ENCODE measurements at places on chromosomes 2 and 18.

DNA sequence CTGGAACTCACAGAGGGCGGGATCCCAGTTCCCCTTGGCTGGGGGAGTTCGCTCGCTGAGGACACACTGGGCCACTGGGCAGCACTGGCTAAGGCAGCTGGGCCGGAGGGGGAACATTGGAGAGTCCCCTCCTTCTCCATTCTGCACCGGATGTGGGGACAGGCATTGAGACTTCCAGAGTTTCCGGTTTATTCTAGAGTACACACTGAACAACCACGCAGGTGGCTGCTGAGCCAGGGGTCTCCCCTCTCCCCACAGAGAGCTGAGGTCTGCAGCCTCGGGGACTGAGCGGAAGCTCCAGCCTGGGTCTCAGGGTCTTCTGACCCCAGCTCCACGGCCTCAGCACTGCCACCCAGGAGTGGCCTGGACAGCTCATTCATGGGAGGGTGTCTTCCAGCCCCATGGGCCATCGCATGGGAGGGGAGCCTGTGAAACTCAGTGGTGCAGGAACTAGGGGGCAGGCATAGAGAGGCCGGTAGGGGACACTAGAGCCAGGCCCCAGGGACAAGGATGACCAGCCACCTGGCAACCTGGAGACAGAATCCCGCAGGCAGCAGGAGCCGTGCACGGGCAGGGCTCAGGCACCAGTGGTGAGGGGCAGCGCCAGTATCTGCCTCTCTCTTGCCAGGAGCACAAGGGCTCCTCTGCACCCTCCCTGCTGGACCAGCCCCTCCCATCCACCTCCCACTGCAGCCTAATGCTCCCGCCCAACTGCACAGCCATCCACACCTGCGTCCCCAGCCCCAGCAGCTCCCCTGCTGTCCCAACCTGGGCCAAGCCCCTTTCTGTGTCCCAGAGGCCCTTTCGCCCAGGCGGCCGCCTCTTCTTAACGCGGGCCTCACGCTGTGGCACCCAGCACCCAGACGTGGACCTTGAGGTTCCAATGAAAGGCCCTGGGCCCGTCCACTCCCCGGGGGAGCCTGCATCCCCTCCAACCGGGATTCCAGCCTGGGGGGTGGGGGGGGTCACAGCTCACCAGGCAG, 45.1 kb upstream of the GPC1 start:
- H3K4me3 ChIP-seq: no peak overlapping the region
- no peak for DNase-seq
- H3K36me3 ChIP-seq: no peaks in the 10 kb centered on the region
- H3K27ac ChIP-seq: no peak overlapping the region
- no peaks in the 10 kb centered on the region for H3K4me1 ChIP-seq

DNA sequence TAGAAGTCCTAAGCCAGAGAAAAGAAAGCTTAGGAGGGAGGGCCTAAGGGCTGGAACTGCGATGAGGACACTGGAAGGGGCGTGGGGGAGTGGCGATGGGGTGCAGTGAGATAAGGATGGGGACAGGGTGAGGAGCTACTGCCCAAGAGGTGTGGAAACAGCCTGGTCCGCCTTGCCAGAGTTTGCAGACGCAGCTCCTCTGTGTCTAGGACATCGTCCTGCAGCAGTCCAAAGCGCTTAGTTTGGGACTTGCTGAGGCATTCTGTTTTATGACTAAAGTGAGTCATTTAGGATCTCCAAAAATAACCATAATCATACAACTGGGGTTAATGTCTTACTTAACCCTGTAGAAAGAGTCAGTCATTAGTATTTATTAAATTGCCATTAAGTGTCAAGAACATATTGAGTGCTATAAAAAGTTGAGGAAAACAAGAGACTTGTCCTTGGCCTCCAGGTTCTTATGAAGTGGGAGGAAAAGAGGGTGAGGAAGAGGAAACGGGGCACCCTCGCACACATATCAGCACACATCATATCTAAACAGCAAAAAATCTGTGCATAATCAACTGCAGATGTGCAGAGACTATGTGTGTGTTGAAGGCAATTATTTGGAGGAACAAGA, 74.8 kb downstream of the CDK15 start:
- peaks cover 72% of the 10 kb centered on the region for H3K27me3 ChIP-seq
- peaks cover 10% of the 10 kb centered on the region for H3K4me1 ChIP-seq
- H3K4me3 ChIP-seq: no peak overlapping the region
- H3K36me3 ChIP-seq: no peaks in the 10 kb centered on the region
- no peak for DNase-seq

DNA sequence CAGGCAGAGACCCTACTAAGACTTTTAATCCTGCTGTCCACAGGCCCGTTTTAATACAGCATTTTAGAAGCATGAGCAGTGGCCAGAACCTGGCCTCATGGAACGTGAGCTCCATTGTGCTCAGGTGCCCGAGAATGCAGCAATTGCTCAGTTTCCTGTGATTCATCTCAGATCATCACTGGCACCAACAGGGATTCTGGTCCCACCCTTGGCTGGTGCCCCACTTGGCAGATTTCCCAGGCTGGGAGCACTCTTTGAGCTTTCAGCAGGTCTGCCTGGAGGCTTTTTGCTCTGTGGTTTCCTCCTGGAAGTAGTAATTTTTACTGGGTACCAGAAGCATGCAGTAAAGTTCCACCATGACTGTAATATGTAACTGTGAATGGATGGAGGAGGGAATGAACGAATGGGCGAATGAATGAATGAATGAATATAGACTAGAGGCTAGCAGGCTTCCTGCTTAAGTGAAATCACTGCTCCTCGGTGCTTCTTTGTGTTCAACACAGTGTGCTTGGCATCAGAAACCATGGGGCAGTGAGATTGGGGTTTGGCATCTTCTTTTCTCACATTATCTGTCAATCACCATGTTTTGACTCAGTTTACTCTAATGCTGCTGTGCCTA, 312.9 kb downstream of the PRKCE start:
- no peaks in the 10 kb centered on the region for H3K36me3 ChIP-seq
- H3K27me3 ChIP-seq: no peaks in the 10 kb centered on the region
- no peak overlapping the region for H3K4me3 ChIP-seq
- H3K27ac ChIP-seq: no peak overlapping the region
- peaks cover 16% of the 10 kb centered on the region for H3K4me1 ChIP-seq

DNA sequence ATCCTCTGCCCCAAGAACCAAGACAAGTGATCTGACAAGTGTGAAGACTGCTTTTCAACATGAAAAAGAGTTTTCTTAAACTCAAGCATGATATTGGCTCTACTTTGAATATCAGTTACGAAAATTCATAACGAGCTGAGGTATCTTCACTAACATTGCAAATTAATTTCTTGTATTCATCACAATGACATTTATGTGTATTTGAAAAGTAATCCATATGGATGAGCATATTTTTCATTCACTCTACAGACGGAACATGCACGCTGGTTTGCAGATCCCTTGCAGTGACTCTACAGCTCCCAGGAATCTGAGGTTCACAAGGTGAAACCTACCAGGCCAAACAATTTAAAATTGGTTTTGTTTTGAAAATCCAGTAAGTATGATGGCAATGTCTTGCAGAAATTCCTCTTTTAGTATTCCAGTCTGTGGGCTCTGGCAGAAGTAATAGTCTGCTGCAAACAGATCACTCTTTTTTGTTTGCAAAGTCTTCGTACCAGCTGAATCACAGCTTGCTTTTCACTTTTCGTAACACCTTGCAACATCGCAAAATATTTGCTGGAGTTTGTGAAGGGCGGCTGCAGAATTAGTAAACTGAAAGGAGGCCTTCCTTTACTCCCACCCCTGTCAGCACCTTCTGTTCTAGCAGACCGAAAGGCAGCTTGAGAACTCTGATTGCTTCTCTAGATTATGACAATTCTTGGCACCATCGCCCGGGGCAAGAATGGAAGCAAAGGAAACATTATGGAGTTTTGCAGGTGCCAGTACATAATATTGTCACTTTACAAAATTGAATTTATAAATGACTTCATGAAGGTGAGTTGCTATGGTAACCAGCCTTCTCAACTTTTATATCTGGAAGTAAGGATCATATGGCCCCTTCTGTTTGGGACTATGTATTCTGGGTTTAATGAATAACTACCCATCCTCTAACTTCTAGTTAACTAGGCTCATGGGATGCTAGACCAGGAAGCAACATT, 168.7 kb downstream of the TMEM247 start:
- no peak overlapping the region for H3K4me3 ChIP-seq
- peaks cover 5% of the 10 kb centered on the region for H3K36me3 ChIP-seq
- H3K27me3 ChIP-seq: no peaks in the 10 kb centered on the region
- no peak for DNase-seq
- no peaks in the 10 kb centered on the region for H3K4me1 ChIP-seq

- peaks cover 2% of the 10 kb centered on the region for H3K36me3 ChIP-seq
- no peak overlapping the region for H3K4me3 ChIP-seq
- H3K27ac ChIP-seq: no peak overlapping the region
- no peaks in the 10 kb centered on the region for H3K4me1 ChIP-seq
- H3K27me3 ChIP-seq: peaks cover 51% of the 10 kb centered on the region
- DNase-seq: no peak
These were observed 24.6 kb upstream of the OTOS start for GRCh38 chr2:240165034-240165433.

DNA sequence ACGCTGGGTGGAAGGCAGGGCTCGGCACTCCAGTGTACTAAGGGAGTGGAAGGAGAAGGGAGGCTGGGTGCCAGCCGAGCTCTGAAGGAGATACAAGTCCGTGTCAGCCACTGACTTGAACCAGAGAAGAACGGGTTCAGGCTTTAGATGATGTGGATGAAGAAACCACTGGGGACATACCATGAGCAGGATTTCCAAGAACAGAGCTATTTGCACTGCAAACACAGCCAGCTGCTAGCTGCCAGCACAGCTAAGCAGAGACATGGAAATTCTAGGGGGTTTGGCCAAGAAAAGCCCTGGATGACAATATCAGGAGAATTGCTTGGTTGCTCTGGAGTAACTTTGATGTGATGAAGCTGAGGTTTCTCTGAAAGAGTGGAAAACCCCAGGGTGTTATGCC, 5.2 kb downstream of the CD207 start:
- H3K27ac ChIP-seq: no peak overlapping the region
- H3K27me3 ChIP-seq: no peaks in the 10 kb centered on the region
- H3K4me3 ChIP-seq: no peak overlapping the region
- DNase-seq: no peak

DNA sequence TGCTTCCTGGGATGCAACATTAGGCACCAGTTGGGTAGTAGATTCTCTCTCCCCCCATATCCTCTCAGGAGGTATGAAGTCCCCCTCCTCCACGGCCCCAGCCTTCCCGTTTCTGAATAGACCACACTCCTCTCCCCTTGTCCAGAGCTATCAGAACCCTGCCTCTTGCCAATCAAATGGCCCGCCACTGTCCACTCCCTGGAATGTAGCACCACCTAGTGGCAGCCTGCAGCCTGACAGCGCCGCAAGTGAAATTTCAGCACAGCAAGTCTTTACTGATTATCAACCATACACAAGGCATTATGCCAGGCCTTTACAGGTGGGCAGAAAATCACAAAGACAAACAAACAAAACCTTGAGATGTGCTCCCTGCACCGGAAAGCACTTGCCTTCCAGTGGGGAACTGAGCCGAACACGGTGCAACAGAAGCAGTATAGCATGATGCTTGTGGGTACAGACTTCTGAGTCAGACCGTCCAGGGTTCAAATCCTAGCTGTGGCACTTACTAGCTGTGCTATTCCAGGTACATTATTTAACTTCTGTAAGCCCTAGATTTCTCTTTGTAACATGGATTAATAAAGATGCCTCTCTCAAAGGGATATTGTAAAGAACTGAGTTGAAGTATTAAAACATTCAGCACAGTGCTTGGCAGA, 174.0 kb downstream of the SMAD2 start:
- no peaks in the 10 kb centered on the region for H3K36me3 ChIP-seq
- DNase-seq: no peak
- H3K4me1 ChIP-seq: peaks cover 6% of the 10 kb centered on the region
- H3K4me3 ChIP-seq: no peak overlapping the region

GRCh38 chr2:173822889-173823542, 142.2 kb downstream of the SP3 start:
- H3K4me1 ChIP-seq: no peaks in the 10 kb centered on the region
- DNase-seq: no peak
- peaks cover 71% of the 10 kb centered on the region for H3K27me3 ChIP-seq
- no peaks in the 10 kb centered on the region for H3K36me3 ChIP-seq
- H3K27ac ChIP-seq: no peak overlapping the region

GRCh38 chr2:4539121-4539520, 835.7 kb downstream of the DCDC2C start:
- H3K36me3 ChIP-seq: no peaks in the 10 kb centered on the region
- no peak overlapping the region for H3K4me3 ChIP-seq
- H3K4me1 ChIP-seq: no peaks in the 10 kb centered on the region

DNA sequence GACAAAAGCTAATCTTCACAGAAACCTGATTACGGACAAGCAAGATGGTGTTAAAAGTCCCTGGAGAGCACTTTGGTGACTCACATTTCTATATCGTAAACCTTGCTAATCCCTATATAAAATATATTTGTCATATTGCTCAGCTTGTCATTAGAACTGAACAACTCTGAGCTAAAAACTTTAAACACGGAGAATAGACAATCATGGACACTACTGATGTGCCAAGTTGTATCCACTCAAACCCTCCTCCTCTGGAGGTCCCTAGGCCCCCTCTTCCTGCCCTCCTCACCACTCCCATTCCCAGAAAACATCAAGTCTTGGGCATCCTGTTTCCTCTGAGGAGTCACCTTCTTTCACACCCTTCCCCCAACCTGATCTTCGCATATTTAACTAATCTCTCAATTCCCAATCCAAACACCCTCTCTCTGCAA, 138.7 kb upstream of the PID1 start:
- no peak overlapping the region for H3K27ac ChIP-seq
- H3K36me3 ChIP-seq: no peaks in the 10 kb centered on the region
- DNase-seq: no peak
- no peaks in the 10 kb centered on the region for H3K4me1 ChIP-seq

DNA sequence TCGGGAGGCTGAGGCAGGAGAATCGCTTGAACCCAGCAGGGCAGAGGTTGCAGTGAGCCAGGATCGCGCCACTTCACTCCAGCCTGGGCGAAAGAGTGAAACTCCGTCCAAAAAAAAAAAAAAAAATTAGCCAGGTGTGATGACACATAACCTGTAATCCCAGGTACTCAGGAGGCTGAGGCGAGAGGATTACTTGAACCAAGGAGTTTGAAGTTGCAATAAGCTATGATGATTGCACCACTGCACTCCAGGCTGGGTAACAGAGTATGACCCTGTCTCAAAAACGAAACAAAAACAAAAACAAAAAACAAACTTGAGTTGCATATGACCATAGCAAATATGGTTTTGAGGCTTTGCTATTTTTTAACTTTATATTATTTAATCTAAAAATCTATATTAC, 25.8 kb downstream of the SANBR start:
- DNase-seq: no peak
- H3K27me3 ChIP-seq: no peaks in the 10 kb centered on the region
- H3K4me3 ChIP-seq: no peak overlapping the region
- peaks cover 7% of the 10 kb centered on the region for H3K4me1 ChIP-seq
- no peaks in the 10 kb centered on the region for H3K36me3 ChIP-seq
- H3K27ac ChIP-seq: no peak overlapping the region

DNA sequence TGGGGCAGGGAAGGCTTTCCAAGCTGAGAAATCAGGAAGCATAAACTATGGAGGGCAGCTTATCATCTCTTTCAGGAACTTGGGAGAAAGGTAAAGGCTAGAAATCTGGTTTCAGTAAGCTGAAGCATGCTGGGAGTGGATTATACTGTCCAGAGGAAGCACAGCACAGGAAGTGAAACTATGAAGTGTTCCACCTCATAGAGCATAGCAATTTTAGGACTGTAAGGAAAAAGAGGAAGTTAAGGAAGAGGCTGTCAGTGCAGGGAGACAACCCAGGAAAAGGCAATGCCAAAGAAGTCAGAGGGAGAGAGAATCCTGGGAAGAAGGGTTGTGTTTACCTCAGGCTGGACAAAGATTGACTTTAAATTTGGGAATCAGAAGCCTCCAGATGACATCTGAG, 51.9 kb downstream of the EFEMP1 start:
- H3K27ac ChIP-seq: no peak overlapping the region
- H3K4me3 ChIP-seq: no peak overlapping the region
- no peaks in the 10 kb centered on the region for H3K27me3 ChIP-seq
- no peak for DNase-seq
